HL-60 (cell line): ENCODE measurements at places on chromosomes 2 and 18.

GRCh38 chr18:27363872-27364271, 178.8 kb upstream of the CHST9 start:
- no peak for DNase-seq

GRCh38 chr2:234771980-234772732, 179.7 kb upstream of the SH3BP4 start:
- DNase-seq, result no peak

- no peak for DNase-seq
Measured at GRCh38 chr2:36561237-36561944, 36.6 kb downstream of the FEZ2 start.

- no peak for DNase-seq
Measured at GRCh38 chr18:52588931-52589330, 248.9 kb downstream of the DCC start.

DNA sequence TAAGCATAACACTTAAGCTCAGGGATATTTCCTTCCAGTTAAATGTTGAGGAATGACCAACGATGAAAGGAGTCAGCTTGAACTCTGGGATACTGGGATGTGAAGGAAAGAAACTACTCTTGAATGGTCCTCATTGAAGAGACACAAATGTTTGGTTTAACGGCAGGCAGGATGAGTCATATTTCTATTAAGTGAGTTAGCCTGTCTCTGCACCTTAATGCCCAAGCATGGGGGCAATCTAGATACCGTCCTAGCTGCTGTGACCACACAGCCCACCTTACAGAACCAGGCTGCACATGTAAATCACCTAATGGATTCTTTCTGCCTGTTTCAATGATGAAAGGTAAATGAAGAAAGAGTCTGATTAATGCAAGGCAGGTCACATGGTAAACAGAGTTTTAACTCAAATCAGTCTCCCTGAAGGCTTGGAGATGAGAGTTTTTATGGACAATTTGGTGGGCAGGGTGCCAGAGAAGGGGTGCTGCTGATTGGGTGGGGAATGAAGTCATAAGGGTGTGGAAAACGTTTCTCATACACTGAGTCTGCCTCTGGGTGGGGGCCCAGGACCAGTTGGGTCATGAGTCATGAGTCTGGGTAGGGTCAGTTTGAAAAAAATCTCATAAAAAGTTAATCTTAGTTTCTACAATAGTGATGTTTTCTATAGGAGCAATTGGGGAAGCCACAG, 144.6 kb upstream of the MMADHC start:
- no peak for DNase-seq

GRCh38 chr2:144834998-144835633, 315.2 kb upstream of the ZEB2 start:
- DNase-seq, result no peak

DNA sequence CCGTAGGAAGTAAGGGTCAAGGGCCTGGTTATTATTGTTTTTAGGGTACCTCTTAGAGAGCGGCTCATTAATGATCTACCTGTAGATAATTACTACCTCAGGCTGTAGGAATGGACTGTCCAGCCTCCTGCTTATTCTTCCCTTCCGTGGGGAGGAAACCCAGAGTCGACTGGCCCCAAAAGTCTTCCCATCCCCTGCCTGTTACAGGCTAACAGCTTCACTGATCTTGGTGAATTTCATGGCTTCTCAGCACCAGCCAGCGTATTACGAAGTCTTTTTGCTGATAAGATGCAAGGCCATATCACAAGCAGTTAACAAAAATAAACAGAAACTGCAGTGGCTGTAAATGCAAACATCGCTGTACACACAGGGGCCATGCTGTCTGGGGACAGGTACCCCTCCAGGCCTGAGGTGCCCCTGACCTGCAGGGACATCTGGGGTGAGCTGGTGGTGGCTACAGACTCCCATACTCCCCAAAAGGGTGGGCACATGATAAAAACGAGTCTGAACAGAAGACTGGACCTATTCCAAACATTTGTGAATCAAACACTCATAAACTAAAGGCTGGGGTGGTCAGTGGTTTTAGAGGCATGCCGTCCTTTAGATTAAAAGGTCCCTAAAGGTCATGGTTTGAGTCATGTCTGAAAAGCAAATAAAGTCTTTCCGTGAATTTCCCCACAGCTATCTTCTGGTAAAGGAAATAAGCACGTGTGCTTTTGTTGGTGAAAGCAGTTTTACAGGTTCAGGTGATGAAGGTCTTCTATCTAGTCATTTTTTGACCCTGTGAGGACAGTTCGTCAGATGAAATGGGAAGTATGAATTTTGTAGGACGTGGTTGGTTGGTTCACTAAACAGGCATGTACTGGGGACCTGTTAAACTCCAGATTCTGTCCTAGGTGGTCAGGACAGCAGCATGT, 36.7 kb downstream of the TTC39C start:
- DNase-seq, result no peak

GRCh38 chr2:176388861-176389260, 119.6 kb downstream of the MTX2 start:
- DNase-seq, result no peak
